ENCODE measurements at places on chromosomes 16 and 17.

DNA sequence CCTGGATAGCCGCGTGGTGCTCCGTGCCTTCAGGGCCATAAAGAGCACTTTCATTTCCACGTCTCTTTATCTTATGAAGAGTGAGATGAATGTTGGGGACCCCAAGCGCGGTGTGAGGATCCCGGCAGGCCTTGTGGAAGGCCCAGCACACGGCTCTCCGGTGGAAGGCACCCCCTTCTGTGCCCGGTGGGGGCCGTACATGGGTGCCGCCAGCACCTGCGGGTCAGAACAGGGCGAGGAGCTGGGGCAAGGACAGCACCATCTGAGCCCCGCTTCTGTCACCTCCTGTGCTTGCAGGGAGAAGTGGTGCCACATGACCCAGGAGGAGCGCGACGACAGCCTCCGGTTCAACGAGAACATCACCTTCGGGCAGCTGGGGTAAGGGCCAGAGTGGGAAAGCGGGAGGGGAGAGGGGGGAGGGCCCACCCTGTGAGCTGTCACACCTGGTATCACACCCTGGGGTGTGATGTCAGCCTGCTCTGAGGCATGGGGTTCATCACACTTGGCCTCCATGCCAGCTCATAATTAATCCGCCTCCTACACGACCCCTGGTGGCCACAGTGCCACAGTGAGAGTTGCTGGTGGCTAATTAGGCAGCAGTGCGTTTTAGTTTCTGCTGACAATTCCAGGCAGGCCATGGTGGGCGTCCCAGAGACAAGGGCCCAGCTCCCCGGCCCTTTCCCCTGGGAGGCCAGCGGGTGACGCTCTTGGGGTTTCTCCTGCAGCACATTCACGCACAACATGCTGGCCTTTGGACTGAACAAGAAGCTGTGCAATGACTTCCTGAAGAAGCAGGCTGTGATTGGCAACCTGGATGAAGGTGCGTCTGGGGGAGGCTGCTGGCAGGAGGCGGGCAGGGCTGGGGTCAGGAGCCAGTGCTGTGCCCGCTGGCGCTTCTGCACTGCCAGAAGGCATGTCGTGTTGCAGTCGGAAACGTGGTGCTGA lies 25.7 kb downstream of the CIBAR2 start:
- peak; percentile 79 for DNase-seq

DNA sequence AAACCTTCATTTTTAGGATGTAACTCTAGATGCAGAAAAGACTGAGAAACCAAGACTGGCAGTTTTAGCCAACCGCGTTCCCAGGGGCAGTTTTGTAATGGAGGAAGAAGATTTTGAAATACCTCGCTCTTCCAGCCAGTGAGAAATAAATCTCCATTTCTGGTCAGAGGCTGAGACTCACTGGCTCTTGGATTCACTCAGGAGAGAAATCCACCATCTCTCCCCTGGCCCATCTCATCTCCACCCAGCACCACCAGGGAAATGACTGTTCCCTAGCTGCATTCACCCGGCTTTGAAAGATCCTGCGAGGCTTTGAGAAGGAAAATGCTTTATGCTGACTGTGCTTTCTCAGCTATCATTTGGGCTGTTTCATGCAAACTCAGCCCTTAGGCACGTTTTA lies 185.2 kb downstream of the SOX9 start:
- DNase-seq = peak; percentile 33

GRCh38 chr16:49556606-49557446 lies 183.2 kb downstream of the C16orf78 start:
- peak; percentile 40 for DNase-seq

DNA sequence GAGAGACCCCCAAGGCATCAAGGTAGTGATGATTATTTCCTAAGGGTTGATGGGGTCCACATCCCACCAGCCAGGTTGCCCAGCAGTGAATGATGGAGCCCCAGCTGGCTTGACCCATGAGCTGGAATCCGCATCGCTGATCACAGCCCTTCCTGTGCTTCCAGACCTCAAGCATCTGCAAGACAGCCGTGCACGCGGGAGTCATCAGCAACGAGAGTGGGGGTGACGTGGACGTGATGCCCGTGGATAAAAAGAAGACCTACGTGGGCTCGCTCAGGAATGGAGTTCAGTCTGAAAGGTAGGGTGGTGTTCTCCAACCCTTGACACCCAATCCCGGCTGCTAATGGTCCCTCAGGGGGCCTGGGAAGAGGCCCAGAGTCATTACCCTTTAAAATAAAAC lies 69.3 kb downstream of the CRISPLD2 start:
- DNase-seq = no peak

DNA sequence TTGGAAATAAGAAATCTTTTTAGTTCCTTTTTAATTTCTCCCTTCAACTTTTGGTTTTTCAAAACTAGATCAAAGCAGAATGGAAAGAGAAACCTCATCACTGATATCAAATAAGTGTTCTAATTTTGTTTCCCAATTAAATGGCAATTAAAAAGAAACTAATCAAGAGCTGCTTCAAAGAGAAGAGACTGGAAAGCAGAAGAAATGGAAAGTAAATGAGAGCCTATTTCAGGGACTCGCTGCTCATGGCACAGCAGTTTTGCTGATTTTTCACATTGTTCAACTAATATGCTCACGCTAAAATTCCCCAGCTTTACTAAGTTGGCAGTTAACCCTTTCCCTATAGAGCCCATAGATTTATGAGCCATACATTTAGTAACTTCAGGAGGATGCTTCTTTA lies 6.5 kb downstream of the NMT1 start:
- DNase-seq = no peak

- peak; percentile 86 for DNase-seq
These were observed 98.6 kb upstream of the CHMP6 start for GRCh38 chr17:80892900-80893603.

DNA sequence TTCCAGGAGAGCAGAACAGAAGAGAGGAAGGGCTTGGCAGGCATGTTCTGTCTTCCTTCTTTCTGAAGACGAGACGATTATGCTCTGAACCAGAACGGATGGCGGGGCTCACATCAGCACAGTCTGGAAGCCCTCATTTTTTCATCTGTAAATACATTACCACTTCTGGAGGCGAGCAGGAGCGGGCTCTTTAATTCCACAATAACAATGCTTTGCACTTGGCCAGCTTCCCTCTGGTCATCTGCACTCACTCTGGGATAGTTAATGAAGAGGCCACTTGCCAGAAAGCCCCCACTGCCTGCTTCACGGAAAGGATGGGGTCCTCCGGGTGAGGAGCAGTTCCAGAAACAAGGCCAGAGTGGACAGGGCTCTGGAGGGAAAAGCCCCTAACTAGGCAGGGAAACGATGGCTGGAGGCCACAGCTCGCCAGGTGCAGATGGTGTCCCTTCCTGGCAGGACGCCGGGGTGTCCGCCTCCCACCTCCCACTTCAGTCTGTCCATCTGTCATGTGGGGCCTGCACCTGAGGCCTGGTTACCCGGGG lies 13.1 kb upstream of the BCAR1 start:
- DNase-seq = no peak

DNA sequence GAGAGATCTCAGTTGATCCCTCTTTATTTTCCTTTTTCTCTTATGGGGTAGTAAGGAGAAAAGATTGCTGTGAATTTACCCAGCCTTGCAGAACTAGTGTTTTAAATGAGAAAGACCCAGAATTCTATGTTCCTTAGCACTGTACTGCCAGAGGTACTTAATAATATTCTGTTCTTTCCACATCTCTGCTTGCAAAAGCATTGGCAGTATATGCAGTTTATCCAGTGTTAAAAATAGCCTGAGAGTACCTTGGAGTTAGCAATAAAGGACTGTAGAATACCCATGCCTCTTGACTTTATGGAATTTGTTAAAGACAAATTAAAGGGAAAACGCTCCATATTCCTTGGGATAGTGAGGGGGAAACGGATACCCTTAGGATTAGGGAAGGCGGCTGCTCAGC lies 11.9 kb downstream of the SLC7A6 start:
- no peak for DNase-seq

GRCh38 chr16:50445621-50446555 lies 77.1 kb upstream of the BRD7 start:
- no peak for DNase-seq

DNA sequence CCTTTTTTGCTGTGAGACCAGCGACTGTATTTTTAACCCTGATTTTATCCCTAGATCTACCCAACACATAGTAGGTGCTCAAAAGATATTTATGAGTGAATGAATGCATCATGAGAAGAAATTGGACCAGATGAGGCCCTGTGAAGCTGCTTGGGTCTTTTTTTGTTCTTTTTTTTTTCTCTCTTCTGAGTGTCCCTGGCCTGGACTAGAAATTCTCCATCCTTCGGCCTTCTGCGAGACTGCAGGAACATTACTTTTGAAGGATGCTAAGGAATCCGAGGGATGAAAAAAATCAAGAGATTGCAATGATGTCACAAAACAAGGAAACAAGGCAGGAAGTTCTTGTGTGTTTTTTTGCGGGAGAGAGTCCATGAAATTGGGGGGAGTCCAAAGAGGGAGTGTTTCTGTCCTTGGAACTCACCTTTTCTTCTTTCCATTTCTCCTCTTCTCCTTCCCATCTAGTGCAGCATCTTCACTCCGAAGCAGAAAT lies 560 bp upstream of the RUSF1 start:
- DNase-seq = no peak

GRCh38 chr16:56257666-56258342 lies 66.5 kb downstream of the GNAO1 start:
- DNase-seq = no peak

- no peak for DNase-seq
These were observed 4.6 kb downstream of the UBTF start for GRCh38 chr17:44214896-44215295.

- DNase-seq = no peak
These were observed 26.2 kb upstream of the FOXK2 start for GRCh38 chr17:82493226-82493781.

GRCh38 chr17:56510554-56511342 lies 82.8 kb upstream of the NOG start:
- DNase-seq = no peak

DNA sequence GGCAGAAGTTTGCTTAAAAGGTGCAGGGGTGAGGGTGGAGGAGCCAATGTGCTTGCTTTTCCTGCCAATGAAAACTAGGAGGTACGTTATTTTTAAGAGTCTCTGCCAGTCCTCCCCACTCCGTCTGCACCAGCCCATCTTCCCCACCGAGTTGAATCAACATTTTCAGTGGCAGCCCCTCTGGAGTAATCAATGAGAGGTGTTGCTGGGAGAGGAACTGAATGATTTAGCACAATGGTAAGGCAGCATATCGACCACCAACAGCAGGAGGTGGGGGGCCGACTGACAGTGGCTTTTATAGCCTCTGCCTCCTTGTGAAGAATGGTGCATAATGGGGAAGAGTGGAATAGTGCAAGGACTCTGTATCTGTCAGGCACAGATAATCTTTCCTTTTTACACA lies 1465.0 kb upstream of the GOT2 start:
- DNase-seq = no peak

DNA sequence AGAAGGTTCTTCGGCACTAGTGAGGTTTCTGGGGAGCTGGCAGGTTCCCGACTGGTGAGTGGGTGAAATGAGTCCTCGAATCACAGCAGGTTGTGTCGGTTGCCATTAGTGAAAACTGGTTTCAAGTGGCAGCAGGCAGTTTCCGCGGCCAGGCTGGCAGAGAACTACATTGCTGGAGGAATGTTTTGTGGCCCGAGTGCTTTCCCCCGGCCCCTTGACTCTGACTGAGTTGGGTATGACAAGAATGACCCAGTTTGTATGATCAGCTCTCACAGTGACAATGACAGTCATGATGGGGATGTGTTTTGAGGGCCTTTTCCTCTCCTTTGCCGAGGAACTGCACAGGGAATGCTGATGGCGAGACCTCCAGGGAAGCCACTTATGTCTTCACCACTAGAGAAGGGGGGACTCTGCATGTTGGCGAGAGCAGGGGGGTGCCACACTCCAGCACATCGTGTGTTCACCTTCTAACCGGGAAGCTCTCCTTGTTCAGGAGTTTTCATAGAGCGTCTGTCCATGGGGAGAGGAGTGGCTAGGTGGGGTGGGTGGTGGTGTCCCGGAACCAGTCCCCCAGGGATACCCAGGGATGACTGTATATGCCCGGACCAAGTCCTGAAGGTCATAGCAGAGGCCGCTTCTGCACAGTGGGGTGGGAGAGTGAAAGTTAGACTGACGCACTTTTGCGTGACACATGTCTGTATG lies 206.0 kb upstream of the CHMP6 start:
- no peak for DNase-seq

DNA sequence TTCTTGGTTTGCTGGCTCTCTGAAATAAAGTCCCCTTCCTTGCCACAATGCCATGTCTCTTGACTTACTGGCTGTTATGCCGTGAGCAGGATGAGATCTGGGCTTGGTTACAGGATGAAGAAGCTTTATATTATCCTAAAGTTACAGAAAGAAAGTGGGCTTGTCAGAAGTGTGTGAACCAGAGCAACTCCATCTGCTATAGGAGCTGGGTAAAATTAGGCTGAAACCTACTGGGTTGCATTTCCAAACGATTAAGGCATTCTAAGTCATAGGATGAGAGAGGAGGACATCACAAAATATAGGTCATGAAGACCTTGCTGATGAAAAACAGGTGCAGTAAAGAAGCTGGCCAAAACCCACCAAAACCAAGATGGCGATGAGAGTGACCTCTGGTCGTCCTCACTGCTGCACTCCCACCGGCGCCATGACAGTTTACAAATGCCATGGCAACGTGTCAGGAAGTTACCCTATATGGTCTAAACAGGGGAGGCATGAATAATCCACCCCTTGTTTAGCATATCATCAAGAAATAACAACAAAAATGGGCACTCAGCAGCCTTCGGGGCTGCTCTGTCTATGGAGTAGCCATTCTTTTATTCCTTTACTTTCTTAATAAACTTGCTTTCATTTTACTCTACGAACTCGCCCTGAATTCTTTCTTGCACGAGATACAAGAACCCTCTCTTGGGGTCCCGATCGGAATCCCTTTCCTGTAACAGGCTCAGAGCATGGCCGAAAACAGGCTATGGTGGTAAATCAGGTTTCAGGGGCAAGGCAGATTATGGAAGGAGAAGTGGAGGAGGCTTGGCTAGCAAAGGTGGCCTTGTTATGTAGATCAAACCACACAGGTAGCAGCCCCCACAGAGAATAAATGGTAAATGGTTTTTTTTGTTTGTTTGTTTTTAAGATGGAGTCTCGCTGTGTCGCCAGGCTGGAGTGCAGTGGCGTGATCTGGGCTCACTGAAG lies 81.3 kb upstream of the C16orf82 start:
- no peak for DNase-seq

DNA sequence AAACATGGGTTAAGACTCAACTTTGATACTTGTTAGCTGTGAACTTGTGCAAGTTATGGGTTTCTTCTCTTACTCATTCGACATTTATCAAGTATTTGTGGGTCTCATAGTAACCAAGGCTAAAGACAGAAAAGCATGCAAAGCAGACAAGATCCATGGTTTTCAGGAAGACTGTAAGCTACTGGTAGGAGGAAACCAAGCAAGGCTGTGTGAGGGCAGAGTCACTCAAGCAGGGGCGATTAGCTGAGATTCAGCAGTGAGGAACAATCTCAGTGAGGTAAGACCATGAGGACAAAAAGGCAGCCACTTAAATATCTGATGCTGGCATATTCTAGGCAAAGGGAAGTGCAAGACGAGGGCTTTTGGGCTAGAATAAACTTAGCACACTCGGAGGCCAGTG lies 29.5 kb downstream of the MBTD1 start:
- DNase-seq = peak; percentile 6
